Lung (tissue), 17 donors: ENCODE measurements at places on chromosomes 7 and 10. TPM values are rescaled to one million over a fixed set of nuclear protein-coding genes. Genes with fewer than 3 reads are reported as not detected.

DNA sequence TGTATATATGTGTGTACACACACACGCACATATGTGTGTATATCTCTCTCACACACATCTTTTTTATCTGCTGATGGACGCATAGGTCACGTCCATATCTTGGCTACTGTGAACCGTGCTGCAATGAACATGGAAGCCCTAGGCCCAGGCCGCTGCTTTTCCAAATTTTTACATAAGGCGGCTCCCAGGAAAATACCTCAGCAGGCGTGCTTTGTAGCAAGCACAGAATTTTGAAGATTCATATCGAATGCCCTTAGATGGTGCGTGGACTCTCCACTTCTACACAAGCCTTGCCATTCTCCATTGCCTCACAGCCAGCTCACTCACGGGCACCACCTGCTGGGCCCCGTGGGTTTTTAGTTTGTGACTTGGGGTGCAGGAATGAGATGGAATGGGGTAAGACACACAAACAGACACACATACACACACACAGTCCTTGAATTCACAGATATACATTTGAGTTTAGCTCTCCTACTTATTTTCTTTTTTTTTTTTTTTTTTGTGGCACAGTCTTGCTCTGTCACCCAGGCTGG, 57.9 kb upstream of the RNF32 start:
- H3K27ac ChIP-seq = no peak overlapping the region
- no peaks in the 10 kb centered on the region for H3K27me3 ChIP-seq
- H3K4me1 ChIP-seq = no peaks in the 10 kb centered on the region
- H3K4me3 ChIP-seq = no peak overlapping the region

DNA sequence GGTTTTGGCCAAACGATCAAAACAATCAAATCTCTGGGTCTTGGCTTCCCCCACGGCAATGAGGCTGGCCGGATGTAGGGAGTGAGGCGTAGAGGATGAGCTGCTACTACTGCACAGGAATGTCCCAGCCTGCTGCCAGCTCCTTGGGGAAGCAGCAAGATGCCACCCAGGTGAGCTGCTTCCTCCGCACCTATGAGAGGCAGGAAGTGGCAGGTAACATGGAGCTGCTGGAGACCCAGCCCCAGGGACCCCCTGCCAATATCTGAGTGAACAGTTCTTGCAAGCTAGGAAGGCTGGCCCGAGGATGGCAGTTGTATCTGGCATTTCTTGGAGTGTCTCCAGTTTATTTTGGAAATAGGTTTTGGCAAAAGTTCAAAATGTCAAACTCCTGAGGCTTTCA, 413.5 kb downstream of the DNAJB6 start:
- H3K4me1 ChIP-seq = no peaks in the 10 kb centered on the region
- H3K36me3 ChIP-seq = no peaks in the 10 kb centered on the region
- no peak overlapping the region for H3K4me3 ChIP-seq
- no peak for DNase-seq
- H3K27ac ChIP-seq = no peak overlapping the region

DNA sequence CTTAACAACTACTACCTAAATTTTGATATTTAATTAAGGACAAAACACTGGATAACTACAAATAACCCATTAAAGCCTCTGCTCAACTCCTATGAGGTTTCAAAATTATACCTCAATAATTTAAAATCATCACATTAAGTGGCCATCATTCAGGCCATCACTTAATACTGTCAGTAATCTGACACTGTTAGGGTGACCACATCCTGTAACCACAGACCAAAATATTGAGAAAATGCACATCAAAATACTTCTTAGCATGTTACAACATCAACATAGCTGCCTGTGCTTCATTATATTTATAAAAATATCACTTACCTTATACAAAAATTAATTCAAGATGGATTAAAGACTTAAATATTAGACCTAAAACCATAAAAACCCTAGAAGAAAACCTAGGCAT, 23.3 kb downstream of the SEM1 start:
- no peak overlapping the region for H3K27ac ChIP-seq
- peaks cover 3% of the 10 kb centered on the region for H3K36me3 ChIP-seq
- no peak overlapping the region for H3K4me3 ChIP-seq

DNA sequence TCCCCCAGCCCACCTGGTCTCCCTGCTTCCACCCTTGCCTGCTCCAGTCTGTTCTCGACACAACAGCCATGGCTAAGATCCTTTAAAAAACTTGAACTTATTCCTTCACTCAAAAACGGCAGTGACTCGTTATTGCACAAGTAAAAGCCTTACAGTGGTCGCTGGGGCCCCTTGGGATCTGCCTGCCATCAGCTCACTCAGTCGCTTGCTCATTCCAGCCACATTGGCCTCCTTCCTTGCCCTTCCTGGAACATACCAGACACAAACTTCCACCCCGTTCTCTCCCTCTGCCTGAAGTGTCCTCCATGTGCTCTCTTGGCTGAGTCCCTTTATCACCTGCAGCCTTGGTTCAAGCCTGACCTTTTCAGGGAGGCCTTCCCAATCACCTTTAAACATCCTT, 4.7 kb downstream of the CCNY start:
- H3K4me3 ChIP-seq = no peak overlapping the region
- H3K27me3 ChIP-seq = no peaks in the 10 kb centered on the region
- H3K27ac ChIP-seq = peak overlapping the region; percentile 40
- H3K36me3 ChIP-seq = no peaks in the 10 kb centered on the region
- H3K4me1 ChIP-seq = peaks cover 12% of the 10 kb centered on the region

DNA sequence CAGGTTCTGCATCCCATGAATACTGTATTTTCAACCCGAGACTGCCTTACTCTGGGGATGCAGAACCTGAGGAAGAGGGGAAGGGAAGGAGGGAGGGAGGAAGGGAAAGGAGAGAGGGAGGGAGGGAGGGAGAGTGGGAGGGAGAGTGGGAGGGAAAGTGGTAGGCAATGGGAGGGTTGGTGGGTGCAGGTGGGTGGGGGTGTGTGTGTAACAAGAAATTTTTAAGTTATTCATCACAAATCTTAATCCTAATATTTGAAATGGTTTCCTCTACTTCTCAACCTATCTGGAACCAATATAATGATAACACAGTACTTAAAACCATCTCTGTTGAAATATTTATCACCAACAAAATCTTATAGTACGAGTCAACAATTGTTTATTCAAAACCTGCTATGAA, 68.0 kb downstream of the PDSS1 start:
- H3K4me3 ChIP-seq = no peak overlapping the region
- H3K36me3 ChIP-seq = peaks cover 5% of the 10 kb centered on the region
- no peaks in the 10 kb centered on the region for H3K27me3 ChIP-seq
- no peaks in the 10 kb centered on the region for H3K4me1 ChIP-seq
- DNase-seq = no peak
- H3K27ac ChIP-seq = no peak overlapping the region

GRCh38 chr7:50475340-50475739, 25.2 kb upstream of the FIGNL1 start:
- no peak for DNase-seq
- H3K27me3 ChIP-seq = no peaks in the 10 kb centered on the region
- peaks cover 1% of the 10 kb centered on the region for H3K4me1 ChIP-seq
- H3K4me3 ChIP-seq = no peak overlapping the region
- no peak overlapping the region for H3K27ac ChIP-seq

GRCh38 chr7:71236230-71237105, 104.5 kb downstream of the GALNT17 start:
- no peaks in the 10 kb centered on the region for H3K36me3 ChIP-seq
- H3K4me3 ChIP-seq = no peak overlapping the region
- no peak for DNase-seq
- peaks cover 23% of the 10 kb centered on the region for H3K4me1 ChIP-seq
- H3K27ac ChIP-seq = peak overlapping the region; percentile 73

DNA sequence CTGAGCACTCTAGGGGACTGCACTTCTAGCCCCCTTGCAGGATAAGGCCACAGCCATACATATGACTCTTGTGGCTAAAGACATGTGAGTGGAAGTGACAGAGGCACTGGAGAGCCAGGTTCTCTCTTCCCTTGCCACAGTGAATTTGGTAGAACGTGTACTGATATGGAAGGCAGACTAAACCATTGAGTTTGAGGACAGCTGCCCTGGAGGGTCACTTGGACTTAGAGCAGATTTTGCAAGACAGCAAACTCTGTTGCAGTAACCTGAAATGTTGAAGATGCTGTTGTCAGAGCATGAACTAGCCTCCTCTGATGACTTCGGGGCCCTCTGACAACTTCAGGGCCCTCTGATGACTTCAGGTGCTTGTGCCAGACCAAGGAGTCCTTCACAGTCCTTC, 85.9 kb downstream of the ELMO1 start:
- H3K4me1 ChIP-seq = peaks cover 4% of the 10 kb centered on the region
- H3K27ac ChIP-seq = no peak overlapping the region
- H3K27me3 ChIP-seq = no peaks in the 10 kb centered on the region
- H3K4me3 ChIP-seq = no peak overlapping the region

The C10orf62 gene
- 0.21 TPM for total RNA-seq

The CPA5 gene
- not detected for total RNA-seq
